HFF-Myc (cell line): ENCODE measurements at places on chromosomes 11 and 22.

GRCh38 chr11:27309046-27309445 is 54.0 kb downstream of the CCDC34 start:
- DNase-seq = no peak

- no peak for DNase-seq
Measured at GRCh38 chr22:38638216-38638615, 18.0 kb downstream of the FAM227A start.

GRCh38 chr11:5722622-5723021 is 13.6 kb upstream of the OR56B1 start:
- no peak for DNase-seq

DNA sequence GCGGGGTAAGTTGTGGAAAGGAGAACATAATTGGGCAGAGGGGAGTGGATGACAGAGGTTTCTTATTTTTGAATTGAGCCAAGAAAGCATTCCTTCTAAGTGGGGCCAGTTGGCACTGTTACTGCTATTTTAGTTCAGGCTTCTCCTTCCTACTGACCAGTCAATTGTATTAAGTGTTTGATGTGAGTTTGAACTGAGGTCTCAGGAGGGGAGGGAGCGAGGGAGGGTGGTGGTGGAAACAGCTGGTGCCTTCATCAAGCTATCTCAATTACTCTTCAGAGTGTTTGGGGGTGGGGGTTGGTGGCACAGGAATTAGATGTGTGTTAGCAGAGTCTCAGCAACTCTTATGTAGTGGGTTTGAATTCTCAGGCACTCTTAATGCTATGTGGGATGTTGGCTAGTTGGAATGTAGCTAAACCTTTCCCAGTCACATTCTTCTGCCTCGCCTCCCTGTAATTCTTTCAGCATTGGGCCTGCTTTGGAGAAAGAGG is 14.5 kb downstream of the CTNND1 start:
- no peak for DNase-seq

- DNase-seq = no peak
Measured at GRCh38 chr22:45995405-45996101, 18.6 kb upstream of the WNT7B start.

DNA sequence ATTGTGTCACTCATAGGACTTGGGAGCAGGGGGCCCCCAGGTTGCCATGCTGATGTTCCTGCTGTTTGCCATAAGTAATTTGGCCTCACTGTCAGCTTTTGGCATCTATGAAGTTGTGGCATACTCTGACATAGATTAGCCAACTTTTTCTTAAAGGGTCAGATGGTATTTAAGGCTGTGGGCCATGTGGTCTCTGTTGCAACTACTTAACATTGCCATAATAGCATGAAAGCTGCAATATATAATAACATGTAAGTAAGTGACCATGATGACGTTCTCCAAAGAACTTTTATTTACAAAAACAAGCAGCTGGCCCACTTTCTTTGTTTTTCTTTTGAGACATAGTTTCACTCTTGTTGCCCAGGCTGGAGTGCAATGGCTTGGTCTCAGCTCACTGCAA is 2.2 kb upstream of the TMEM216 start:
- no peak for DNase-seq

- no peak for DNase-seq
Measured at GRCh38 chr11:24885580-24886173, 388.8 kb downstream of the LUZP2 start.

DNA sequence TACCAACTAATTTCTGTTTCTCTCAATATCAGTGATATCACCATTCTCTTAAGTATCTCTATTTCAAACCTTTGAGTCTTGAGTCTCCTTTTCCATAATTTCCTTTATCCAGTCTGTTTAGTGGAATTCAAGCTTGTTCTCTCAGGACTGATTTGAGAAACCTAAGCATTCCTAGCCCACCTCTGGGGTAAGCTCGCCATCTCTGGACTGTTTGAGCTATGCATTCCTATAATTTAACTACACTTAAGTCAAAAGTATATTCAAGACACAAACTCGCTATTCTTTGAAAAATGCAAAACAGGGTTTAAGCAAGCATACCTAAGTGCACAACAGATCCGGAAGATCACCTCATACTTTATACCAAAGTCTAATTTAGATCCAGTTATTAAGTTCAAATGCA is 2.1 kb upstream of the DLAT start:
- DNase-seq = no peak

DNA sequence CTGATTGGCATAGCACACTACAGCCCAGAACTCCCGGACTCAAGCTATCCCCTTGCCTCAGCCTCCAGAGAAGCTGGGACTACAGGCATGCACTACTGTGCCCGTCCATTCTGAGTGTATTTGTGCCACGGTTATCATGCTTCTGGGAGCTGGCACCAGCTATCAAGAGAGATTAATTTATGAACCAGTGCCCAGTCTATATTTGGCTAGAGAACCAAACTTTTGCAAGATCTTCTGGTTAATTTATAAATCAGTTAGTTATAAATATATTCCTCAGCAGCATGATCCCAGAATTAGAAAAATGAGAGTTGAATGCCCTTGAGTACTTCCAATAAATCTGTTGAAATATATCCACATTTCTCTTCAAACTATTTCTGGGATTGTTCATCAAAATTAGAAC is 67.5 kb upstream of the OR5AN1 start:
- DNase-seq = no peak

DNA sequence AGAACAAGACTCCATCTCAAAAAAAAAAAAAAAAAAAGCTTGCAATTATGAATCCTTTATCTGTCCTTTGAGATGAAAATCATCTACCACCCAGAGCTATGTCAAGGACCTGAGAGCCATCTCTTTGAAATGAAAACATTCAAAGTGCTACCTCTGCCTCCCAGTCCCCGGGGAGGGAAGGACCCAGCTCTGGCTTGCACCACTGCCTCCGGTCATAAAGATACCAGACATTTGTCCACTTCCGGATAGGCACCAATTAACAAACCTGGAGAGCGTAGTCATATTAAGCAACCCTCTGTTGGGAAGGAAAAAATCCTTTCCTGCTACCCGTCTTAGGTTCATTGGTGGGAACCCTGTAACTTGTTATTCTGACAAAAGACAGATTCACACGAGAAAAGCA is 98.6 kb downstream of the ARHGAP8 start:
- no peak for DNase-seq

GRCh38 chr11:6129011-6129410 is 21.5 kb downstream of the OR56B4 start:
- DNase-seq = no peak

- no peak for DNase-seq
Measured at GRCh38 chr11:75068993-75069392, 27.7 kb downstream of the OR2AT4 start.

- DNase-seq = no peak
Measured at GRCh38 chr11:100981196-100981824, 148.3 kb downstream of the PGR start.

DNA sequence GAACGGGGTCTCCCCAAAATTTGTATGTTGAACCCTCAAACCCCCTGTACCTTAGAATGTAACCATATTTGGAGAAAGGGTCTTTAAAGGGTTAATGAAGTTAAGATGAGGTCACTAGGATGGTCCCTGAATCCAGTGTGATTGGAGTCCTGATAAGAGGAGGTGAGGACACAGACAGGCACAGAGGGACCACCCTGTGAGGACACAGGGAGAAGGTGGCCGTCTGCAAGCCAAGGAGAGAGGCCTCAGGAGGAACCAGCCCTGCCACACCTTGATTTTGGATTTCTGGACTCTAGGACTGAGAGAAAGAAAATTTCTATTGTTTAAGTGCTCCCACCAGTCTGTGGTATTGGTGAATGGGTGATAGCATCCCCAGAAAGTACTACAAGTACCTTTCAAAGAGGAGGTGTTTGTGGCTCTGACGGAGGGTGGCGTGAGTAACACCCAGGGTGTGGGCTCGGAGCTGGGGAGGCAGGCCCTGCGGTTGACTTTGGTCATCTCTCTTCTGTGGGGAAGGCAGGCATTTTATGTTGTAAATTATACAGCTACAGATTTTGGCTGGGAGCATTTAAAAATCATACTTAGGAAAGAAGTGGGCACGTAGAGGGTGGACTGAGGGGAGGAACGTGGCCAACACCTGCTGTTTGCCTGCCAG is 13.8 kb downstream of the MRGPRF start:
- DNase-seq = no peak

DNA sequence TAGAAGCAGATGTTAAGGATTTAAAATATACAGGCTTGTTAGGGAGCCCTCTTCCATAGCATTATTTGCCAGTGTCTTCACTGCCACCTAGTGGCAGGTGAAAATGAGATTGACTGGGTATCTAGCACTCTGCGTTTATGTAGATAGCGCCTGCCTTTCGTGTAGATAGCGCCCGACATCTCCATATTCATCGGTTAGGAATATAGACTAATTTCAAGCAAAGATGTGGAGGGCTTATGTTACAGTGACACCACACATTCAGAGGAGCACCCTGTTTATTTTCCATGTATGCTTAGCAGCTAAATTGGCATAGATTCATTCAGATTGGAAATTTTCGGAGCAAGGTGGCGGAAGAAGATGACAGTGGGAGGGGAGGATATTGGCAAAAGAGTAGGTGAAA is 72.0 kb downstream of the SLC5A12 start:
- DNase-seq = peak; percentile 33

GRCh38 chr11:46693597-46694012 is 6.8 kb downstream of the ARHGAP1 start:
- no peak for DNase-seq

DNA sequence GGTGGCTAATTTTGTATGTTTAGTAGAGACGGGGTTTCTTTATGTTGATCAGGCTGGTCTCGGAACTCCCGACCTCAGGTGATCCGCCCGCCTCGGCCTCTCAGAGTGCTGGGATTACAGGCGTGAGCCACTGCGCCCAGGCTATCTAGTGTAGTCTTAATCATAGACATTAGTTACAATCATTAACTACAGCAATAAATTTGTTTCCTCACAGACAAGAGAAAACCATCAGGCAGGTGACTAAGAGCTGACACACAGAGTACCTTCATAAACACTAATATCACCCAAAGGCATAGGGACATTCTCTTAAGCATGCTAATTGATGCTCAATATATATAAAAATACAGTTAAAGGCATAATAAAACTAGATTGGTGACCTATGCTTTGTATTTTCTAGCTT is 19.4 kb downstream of the SDHD start:
- DNase-seq = no peak

DNA sequence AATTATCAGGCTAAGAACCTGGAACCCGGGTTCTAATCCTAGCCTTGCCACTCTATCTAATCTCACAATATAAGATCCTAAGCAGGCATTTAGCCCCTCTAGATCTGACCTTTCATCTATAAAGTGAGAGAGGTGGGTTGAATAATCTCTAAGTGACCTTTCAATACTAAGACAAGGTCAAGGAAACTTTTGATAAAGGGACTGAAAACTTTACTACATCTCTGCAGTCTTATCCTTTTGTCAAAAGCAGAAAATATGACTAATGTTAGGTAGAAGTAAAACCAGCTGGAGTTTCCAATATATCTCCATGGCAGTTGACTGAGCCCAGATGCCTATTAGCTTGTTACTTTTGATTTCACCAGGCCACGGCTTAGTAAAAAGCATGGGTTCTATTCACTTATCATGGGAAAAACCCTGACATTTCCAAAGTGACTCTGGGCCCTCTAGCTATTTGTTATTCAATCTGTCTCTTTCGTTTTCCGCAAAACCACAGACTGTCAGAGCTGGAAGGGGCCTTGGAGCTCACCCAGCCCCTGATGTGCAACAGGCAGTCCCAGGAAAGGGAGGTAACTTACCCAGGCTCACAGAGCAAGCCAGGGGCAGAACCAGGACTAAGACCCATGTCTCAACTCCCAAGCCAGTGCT is 75.8 kb downstream of the RAB30 start:
- peak; percentile 35 for DNase-seq

DNA sequence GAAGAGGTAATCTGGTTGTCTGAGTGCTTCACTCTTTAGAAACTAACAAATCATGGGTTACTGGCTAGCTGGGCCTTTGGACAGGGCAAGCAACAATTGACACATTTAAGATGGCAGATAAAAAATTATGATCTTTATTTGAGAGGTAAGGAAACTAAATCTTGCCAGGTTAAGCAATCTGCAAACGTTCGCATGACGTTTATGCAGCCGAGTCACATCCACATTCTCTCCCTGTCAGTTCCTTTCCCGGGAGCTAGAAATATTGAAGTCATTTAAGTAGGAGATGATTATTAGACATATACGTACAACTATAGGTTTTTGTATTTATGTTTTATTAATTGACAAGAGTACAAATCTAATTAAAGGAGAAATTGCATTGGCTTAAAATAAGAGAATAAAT is 57.4 kb upstream of the RCN1 start:
- DNase-seq = no peak

DNA sequence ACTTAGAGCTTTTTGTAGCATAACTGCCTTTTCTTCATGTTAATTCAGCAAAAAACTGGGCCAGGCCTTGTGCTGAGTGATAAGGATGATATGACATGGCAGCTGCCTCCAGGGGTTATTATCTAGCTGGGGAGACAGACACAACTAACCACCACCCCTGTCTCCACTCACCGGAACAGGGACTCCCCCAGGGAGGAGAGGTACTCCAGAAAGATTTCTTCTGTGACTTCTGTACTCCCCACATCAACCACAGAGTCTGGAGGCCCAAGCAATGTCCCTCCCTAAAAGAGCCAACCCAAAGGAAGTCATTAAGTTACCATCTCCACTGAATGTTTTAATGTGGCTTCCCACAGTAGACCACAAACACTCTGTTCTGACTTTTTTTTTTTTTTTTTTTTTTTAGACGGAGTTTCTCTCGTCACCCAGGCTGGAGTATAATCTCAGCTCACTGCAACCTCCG is 14.3 kb upstream of the PMM1 start:
- no peak for DNase-seq

- no peak for DNase-seq
Measured at GRCh38 chr11:73236854-73237253, 18.8 kb downstream of the P2RY2 start.

GRCh38 chr11:6443269-6444003 is 2.6 kb upstream of the HPX start:
- no peak for DNase-seq

DNA sequence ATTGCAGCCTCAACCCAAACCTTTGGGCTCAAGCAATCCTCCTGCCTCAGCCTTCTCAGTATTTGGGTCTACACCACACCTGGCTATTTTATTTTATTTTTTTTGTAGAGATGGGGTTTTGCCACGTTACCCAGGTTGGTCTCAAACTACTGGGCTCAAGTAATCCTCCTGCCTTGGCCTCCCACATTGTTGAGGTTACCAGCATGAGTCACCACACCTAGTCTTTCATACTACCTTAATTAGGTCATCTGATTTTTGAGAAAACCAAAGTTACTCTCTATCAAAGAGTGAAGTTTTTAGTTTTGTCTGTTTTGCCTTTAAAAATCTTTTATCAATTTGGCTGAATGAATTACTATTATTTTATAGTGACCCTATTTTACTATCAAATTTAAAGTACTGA is 335.6 kb upstream of the LRRC4C start:
- no peak for DNase-seq

- DNase-seq = no peak
Measured at GRCh38 chr11:74373382-74373781, 24.9 kb downstream of the PGM2L1 start.
